ENCODE measurements at places on chromosomes 7 and 10.

DNA sequence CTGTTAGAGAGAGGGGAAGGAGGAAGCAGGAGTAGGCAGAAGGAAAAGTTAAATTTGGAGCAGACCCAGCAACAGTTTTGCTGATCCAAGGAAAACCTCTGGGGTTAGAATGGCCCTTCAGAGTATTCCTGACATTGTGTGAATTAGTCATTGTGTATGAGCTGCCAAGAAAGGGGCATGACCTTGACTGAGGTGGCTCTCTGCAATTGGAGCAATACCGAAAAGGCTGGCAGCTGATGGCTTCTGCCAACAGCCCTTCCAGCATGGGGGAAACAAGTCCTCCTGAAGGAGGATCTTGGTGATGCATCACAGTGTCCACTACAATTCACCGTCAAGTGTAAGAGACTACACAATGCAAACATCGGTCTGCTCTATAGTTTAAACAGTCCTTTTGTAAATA, 20.6 kb upstream of the WASL start:
- no peak for DNase-seq

DNA sequence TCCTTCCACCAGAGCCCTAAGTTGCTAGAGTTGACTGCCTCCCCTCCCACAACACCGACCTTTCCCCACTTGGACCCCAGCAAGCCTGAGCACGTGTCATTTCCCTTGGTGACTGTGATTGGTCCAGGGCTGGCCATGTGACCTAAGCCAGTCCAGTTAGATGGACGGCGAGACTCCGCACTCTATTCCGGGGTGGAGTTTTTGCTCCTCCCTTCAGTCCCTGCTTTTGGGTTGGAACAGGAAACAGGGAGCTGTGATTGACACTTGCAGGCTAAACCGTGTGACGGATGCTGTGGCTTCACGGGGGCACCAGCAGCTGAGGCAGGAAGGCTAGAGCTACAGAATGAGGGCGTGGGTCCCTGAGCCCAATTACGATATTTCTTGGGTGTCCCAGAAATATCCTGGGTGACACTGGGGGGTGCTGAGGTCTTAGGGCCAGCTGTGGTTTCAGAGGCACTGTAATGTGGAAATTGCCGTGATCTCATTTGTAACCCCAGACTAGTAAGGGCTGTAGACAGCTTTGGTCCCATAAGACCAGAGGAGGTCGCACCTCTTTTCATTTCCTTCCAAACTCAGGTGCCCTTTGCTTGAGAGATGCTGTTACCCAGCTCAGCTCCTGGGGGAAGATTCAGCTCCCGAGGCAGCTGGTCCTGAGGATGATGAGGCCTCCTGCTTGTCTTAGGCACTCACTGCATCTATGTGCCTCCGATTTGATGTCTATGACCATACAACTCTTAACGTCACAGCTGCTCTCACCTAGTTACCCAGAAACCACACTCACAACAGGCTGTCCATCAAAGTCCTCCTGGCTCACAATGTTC, 102.7 kb upstream of the NPTX2 start:
- no peak for DNase-seq

DNA sequence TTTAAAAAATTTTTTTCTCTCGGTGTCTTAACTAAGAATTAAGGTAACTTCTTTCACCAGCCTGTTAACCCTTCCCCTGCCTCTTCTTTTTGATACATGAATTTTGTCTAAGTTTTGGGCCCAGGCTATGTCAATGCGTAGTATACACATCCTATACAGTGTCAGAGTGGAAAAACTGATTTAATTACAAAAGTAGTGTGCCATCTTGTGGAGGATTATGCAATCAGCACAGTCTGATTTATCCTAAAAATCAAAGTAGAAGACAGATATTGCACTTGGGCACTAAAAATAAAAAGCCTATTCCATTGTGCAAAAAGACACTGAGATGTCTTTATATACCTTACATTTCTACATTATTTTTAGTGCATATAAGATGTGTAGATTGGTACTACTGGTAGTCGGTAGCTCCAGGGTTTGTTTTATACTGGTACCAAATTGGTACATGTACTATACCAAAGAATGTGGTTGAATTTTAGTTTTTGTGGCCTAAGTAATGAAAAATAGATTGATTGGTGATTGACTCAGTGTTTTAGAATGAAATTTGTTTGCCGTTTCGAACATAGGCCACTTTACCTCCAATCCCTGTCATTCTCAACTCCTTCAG, 96.6 kb downstream of the MKLN1 start:
- peak; percentile 7 for DNase-seq

DNA sequence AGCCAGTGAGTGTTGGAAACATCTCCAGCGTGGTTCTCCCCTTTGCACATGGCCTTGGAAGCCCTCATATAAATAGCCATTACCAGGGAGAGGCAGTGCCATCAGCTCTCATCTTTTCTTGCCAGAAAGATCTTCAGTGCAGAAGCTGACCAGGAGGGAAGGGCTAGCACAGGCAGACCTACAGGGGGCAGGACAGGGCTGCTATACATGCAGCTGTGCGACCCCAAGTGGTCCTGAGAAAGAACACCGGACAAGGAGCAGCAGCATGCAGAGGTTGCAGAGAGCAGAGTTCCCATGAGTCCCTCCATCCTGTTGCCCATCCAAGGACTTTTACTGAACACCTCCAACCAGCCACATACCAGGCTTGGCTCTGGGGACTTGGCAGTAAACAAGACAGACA, 17.1 kb downstream of the GRID1 start:
- no peak for DNase-seq

DNA sequence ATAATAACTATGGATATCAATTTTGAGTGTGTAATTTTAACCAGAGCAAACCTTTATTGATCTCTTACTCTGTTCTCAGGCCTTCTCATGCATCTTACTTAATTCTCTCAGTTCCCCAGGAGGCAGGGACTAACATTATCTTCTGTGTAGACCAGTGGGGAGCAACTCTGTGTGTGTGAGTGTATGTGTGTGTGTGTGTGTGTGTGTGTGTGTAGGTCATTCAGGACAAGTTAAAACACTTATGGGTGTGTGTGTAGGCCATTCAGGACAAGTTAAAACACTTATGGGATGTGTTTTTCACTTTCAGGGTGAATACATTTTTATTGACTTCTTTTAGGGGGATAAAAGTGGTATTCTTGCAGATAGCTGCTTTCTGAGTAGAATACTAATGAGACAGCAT, 145.0 kb downstream of the ADAM12 start:
- no peak for DNase-seq

DNA sequence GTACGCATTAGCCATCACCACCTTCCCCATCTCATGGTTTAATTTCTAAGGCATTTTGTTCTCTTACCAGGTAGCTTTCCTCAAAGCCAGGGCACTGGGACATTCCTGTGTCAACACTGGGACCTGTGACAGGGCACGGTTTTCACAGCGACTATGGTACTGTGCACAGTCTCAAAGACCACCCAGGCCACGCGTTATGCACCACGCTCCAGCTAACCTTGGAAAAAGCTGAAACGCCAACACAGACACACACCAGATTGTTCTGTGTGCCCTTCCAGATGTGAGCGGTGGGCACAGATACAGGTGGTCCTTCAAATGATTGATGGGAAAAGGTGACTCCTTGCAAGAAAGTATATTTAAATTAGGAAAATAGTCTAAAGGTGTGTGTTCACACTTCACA, 337.3 kb downstream of the WDR37 start:
- DNase-seq, result no peak

- DNase-seq, result no peak
These were observed 63.3 kb downstream of the NKX6-2 start for GRCh38 chr10:132722394-132723329.

DNA sequence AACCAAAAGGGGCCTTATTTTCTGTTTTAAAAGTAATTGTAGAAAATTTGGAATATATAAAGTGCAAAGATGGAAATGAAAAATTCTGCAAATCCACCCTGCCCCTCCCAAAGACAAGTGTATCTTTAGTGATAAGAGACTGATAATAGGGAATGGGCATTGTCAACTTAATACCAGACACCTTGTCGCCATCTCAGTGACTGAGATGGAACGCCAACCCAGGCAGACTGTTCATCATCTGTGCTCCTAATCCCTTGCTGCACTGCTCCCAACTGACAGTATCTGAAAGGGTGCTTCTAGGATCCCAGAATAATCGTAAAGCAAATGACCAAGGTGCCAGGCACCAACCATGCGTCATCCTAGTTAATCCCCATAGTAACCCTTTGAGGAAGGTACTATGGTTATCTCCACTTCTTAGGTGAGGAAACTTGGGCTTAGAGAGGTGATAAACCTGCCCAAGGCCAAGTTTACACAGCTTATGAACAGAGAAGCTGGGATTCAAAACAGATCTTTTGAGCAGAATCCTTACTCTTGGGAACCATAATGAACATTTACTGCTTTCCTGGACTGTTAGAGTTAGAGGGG, 583.7 kb downstream of the GATA3 start:
- no peak for DNase-seq

DNA sequence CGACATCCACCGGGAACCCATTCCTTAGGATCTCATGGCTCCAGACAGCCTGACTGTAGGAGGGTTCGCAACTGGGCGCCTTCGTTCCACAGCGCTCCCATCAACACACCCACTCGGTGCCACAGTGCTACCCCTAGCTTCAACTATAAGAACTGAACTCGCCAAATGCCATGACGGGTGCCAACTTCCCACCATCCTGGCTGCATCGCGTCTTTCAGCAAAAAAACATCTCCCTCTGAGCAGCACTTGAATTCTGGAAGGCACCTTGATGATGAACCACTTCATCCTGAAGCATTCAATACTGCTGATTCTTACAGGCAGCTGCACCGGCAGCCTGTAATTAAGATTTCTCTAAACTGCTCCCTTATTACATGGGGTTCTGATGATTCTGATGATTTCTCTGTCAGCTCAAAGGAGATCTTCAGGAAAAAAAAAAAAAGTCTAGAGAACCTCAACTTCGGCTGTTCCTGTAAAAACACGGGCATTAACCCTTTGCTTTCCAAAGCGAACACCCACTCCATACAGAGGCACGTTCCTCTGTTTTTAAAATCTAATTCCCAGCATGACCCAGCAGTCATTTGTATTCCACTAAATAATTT, 1.3 kb downstream of the CYTH3 start:
- DNase-seq, result peak; percentile 60

- no peak for DNase-seq
These were observed 323.7 kb downstream of the RPS24 start for GRCh38 chr10:78357141-78358063.

- no peak for DNase-seq
These were observed 134.9 kb downstream of the CAMK1D start for GRCh38 chr10:12484002-12484918.

GRCh38 chr10:118175148-118175547, 128.4 kb upstream of the RAB11FIP2 start:
- no peak for DNase-seq

DNA sequence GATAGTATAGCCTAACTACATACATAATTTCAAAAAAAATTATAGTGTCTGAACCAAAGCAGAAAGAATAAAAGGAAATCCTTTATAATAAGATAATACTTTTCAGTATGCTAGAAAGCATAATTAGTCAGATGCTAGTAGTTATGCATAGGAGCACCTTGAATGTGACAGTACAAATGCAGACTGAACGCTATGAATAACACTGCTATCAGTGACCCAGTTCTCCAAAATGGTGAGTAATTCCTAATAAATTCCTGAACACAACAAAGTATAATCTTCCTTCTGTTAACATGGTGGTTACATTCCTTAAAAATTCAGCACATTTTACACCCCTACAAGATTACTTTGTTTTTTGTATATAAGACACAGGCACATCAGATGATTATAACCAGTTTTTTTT, 1.2 kb upstream of the CHPF2 start:
- DNase-seq, result no peak

DNA sequence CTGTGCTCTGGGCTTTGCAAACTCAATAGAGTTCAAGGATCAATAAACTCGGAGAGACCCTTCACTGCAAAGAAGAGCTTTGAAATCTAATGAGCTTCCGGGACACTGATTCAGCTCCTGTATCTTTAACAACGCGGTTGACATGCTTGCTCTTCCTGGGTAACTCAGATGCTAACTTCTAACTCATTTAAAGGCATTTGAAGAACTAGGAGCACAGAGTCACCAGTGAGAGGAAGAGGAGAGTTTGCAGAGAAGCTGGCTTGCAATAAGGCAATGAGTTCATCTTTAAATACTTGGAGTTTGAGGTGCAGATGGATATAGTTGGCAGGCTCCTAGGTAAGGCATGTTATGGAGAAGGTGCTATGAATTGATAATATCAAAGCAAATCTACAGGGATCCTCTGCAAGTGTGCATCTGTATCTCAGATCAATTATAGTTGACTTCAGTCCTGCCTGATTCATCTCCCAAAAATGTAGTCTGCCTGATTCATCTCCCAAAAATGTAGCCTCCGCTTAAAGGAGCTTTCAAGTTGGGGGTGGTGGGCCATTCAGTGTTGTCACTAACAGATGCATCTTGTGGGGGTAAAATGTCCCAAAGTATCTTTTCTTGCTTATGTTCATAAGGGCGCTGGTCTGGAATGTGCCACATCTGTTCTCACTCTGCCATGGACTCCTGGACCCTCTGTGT, 182.5 kb upstream of the PRSS58 start:
- no peak for DNase-seq

DNA sequence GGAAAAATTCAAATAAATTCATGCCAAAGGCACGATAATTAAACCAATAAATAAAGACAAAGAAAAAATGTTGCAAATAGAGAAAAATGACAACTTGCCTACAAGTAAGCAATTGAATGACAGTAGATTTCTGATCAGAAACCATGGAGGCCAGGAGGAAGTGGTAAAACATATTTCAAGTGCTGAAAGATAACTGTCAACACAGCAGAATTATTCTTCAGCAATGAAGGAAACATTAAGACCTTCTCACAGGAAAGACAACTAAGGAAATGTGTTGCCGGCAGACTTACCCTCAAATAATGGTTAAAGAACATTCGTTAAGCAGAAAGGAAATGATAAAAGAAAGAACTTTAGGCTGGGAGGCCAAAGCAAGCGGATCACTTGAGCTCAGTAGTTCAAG, 30.4 kb downstream of the RUNDC3B start:
- no peak for DNase-seq

GRCh38 chr10:22058201-22058600, 54.7 kb upstream of the DNAJC1 start:
- no peak for DNase-seq

GRCh38 chr10:86962136-86962980, 4.0 kb downstream of the SNCG start:
- DNase-seq, result no peak

DNA sequence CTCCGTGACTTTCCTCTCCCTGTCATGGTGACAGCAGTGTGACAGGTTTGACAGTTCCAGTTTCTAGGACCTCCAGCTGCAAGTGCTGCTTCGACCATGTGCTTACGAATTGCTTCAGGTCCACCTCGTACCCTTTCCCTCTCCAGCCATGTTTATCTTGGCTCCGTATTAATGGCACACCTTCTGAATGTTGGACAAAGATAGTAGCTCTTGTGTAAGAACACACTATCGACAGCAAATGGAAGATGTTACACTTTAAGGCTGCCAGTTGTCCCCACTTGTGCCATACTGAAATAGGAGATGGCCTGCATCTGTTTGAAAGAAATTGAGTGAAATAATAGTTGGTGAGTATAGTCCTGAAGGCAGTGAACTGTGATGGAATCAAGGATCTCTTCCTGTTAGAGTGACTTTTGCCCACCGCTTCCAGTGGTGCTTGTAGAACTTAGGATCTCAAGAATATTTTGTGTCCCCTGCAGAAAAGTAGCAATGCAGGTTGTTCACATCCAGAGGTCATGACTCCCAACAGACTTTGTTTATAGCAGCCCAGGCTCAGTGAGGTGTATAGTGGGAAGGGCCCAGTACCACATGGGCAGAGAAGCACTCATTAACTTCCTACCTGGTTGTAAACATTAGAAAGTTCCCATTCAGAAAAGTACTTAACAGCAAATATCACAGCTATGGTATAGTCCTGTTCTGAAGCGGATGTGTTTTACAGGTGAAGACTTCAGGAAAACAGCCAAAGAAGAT, 629.7 kb upstream of the GALNT17 start:
- DNase-seq, result no peak
